ENCODE measurements at places on chromosomes 1 and 21. TPM values are rescaled to one million over a fixed set of nuclear protein-coding genes. Genes with fewer than 3 reads are reported as not detected.

DNA sequence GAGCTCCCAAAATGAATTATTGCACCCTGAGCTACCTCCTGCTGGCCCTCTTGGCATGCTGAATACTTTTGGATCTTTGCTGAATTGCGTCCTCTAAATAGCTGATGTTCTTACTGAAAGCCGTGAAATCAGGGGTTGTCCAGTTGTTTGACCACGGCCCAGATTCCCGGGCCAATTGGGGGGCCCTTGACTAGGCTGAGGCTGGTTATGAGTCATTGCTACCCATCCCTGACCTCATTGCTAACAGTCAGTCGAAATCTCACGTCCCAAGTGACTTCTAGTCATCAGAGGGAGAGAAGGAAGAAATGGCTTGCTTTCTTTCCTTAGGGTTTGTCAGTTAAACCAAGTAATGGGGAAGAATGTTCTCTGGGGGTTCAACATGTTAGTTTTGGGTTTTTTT, 37.4 kb downstream of the SMYD2 start:
- H3K27me3 ChIP-seq = no peaks in the 10 kb centered on the region
- peaks cover 16% of the 10 kb centered on the region for H3K36me3 ChIP-seq
- no peak overlapping the region for H3K4me3 ChIP-seq
- peaks cover 36% of the 10 kb centered on the region for H3K4me1 ChIP-seq
- no peak for DNase-seq

DNA sequence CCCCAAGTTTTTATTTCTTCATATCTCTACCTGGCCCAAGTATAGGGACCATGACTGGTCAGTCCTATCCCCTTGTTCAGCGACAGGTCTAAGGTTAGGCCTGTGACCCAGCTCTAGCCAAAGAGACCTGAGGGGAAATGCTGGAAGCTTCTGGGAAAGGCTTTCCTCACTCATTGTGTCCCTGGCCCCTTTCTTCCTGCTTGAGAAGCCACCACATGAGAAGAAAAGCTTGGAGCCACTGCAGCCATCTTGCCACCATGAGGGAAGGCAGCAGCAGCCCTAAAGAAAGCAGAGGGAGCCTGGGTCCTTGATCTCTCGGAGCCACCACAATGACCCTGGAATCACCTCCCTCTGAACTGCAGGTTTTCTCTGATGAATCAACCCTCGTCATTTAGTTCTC, 43.4 kb downstream of the ATF3 start:
- H3K27ac ChIP-seq = peak overlapping the region; percentile 90
- no peaks in the 10 kb centered on the region for H3K36me3 ChIP-seq
- H3K27me3 ChIP-seq = peaks cover 1% of the 10 kb centered on the region
- no peak for DNase-seq
- peaks cover 37% of the 10 kb centered on the region for H3K4me1 ChIP-seq

GRCh38 chr1:39269791-39270342, 65.4 kb downstream of the MACF1 start:
- peaks cover 61% of the 10 kb centered on the region for H3K4me1 ChIP-seq
- peak overlapping the region; percentile 96 for H3K27ac ChIP-seq
- peaks cover 2% of the 10 kb centered on the region for H3K27me3 ChIP-seq
- peak overlapping the region; percentile 86 for H3K4me3 ChIP-seq

DNA sequence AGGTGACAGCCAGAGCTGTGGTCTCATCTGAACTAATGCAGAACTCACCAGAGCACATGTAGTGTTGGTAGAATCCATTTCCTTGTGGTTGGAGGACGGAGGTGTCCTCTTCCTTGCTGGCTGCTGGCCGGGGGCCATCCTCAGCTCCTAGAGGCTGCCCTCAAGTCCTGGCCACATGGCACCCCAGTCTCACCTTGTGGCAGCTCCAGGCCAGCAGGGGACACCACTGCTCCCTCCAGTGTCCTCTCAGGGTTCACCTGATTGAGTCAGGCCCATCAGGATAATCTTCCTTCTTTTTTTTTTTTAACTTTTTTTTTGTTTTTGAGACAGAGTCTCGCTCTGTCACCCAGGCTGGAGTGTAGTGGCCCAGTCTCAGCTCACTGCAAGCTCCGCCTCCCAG, 2.9 kb downstream of the KCNE1 start:
- H3K4me1 ChIP-seq = peaks cover 14% of the 10 kb centered on the region
- H3K27ac ChIP-seq = no peak overlapping the region
- peaks cover 12% of the 10 kb centered on the region for H3K27me3 ChIP-seq

- no peak overlapping the region for H3K27ac ChIP-seq
- no peak overlapping the region for H3K4me3 ChIP-seq
- H3K4me1 ChIP-seq = no peaks in the 10 kb centered on the region
Measured at GRCh38 chr1:29469457-29469856, 233.1 kb downstream of the PTPRU start.

- peaks cover 13% of the 10 kb centered on the region for H3K4me1 ChIP-seq
- DNase-seq = peak; percentile 49
- H3K36me3 ChIP-seq = peaks cover 17% of the 10 kb centered on the region
Measured at GRCh38 chr1:78743626-78744025, 94.0 kb downstream of the IFI44 start.

KCNJ15 gene
- total RNA-seq = 0.33 TPM

SLC37A1 gene
- total RNA-seq = not detected

LRP8 gene
- total RNA-seq = 8.8 TPM
